Stimulated activated naive CD4-positive, alpha-beta T cell treated with Interleukin-2 at 50 U/mL for 16 hours (primary cell): ENCODE measurements at places on chromosomes 5 and 9.
A peak's percentile ranks its signal among the peaks of the same experiment; 100 is the strongest.

DNA sequence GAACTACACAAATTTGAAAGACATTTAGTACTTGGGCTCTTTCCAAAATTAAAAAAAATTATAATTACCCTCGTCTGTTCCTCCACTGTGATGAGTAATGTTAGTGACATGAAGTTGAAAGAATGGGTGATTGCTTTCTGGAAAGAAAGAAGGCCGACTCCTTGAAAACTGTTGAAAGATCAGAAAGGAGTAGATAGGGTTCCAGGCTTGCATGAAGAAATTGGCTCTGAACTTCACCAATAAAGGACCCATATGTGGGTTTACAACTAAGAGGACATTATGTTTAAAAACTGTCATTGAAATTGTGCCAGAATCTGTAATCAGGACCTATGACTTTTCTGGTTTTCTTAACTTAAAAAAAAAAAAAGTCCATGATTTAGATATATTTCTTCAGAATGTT, 20.7 kb upstream of the MOCS2 start:
- no peak for DNase-seq

DNA sequence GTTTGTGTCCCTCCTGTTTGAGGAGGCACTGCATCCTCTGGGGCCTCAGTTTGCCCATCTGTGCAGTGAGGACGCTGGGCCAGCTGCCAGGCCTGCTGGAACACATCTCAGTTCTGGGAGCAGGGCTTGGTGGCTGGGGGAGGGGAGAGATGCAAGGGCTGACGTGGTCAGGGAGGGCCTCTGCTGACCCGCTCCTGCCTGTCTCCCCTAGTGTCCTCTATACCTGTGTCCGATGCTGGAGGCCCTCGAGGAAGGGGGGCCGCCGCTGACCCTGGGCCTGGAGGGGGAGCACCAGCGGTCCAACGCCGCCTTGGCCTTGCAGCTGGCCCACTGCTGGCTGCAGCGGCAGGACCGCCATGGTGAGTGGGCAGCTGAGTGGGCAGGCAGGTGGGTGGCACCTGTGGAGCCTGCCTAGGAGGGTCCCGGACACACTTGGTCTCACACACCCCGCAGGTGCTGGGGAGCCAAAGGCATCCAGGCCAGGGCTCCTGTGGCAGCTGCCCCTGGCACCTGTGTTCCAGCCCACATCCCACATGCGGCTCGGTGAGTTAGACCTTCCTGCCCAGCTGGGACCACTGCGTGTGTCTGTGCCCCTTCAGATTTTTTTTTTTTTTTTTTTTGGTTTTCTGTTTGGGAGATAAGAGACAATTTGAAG, 5.8 kb downstream of the FPGS start:
- DNase-seq: no peak

DNA sequence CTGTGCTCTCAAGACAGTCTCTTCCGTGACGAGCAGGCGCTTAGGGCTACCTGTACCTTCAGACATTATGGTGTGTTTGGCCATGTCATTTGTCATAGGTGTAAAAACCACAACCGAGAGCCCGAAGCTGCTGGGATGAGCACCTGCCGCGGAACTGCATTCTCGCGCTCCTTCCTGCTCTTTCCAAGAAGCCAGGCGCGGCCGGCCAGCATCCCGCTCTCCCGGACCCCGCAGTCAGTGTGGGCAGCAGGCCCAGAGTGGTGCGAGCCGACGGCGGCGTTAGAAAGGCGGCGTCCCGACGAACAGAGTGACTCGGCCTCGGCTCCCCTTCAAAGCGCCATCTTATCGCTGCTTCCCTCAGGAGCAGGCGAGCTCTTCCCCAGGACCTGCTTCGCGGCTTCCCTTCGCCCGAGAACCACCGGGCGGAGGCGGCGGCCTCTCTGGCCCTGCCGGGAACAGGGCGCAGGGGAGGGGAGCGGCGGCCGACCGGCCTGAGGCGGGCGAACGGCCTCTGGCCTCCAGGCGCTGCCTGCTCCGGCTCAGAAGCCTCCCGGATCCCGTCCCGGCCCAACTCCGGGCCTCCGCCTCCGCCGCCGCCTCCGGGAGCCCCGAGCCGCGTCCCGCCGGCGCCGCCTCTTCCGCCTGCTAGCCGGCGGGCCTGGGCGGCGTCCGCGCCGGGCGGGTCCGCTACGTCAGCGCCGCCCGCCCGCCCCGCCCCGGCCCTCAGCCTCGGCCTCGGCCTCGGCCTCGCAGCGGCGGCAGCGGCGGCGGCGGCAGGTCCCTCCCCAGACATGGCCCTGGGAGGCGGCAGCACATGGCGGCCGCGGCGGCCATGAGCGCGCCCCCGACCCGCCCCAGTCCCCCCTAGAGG, at the start of gene FAM120A:
FAM120A (plus strand) TSS at position 741 of the 871 bp plus-strand sequence. CDS start 231 bp downstream, outside the sequence.
- peak; percentile 74 for DNase-seq

DNA sequence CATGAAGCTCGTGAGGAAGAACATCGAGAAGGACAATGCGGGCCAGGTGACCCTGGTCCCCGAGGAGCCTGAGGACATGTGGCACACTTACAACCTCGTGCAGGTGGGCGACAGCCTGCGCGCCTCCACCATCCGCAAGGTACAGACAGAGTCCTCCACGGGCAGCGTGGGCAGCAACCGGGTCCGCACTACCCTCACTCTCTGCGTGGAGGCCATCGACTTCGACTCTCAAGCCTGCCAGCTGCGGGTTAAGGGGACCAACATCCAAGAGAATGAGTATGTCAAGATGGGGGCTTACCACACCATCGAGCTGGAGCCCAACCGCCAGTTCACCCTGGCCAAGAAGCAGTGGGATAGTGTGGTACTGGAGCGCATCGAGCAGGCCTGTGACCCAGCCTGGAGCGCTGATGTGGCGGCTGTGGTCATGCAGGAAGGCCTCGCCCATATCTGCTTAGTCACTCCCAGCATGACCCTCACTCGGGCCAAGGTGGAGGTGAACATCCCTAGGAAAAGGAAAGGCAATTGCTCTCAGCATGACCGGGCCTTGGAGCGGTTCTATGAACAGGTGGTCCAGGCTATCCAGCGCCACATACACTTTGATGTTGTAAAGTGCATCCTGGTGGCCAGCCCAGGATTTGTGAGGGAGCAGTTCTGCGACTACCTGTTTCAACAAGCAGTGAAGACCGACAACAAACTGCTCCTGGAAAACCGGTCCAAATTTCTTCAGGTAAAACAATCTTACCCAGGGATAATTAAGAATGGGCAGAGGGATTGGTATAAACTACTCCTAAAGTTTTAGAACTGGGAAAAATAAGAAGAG, 12.9 kb downstream of the ITGA1 start:
- peak; percentile 54 for DNase-seq

DNA sequence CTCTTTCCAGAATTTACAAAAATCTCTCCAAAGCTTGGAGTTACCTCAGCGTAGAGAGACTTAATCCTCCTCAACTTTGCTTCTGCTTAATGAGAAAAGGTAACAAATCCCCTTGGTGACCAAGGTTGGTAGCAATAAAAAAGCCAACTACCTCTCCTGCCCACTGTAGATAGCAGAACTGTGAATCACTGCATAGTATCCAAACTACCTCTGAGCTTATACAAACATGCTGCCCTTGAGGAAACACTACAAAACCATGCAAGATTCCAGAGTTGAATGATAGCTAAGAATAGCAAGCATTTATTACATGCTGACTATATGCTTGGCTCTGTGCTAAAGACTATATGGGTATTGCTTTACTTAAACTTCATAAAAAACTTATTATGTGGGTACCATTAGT, 2.8 kb upstream of the ADAMTS12 start:
- DNase-seq: no peak

DNA sequence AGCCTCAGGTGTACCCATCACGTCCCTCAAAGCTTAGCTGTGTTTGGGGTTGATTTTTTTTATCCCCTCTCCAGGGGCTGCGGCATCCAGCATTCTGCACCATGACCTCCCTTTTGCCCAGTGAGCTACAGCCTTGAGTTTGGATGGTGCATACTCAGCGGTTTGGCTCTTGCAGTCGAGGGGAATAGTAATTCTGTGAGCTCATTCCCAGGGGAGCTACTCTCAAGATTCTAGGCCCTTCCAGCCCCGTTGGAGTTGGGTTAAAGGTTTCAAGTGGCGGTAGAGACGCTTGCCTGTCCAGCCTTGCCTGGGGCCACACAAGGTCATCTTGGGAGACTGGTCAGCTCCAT, 102.2 kb upstream of the SPRY4 start:
- no peak for DNase-seq

- no peak for DNase-seq
Measured at GRCh38 chr5:130529511-130530485, 625.5 kb downstream of the CHSY3 start.

DNA sequence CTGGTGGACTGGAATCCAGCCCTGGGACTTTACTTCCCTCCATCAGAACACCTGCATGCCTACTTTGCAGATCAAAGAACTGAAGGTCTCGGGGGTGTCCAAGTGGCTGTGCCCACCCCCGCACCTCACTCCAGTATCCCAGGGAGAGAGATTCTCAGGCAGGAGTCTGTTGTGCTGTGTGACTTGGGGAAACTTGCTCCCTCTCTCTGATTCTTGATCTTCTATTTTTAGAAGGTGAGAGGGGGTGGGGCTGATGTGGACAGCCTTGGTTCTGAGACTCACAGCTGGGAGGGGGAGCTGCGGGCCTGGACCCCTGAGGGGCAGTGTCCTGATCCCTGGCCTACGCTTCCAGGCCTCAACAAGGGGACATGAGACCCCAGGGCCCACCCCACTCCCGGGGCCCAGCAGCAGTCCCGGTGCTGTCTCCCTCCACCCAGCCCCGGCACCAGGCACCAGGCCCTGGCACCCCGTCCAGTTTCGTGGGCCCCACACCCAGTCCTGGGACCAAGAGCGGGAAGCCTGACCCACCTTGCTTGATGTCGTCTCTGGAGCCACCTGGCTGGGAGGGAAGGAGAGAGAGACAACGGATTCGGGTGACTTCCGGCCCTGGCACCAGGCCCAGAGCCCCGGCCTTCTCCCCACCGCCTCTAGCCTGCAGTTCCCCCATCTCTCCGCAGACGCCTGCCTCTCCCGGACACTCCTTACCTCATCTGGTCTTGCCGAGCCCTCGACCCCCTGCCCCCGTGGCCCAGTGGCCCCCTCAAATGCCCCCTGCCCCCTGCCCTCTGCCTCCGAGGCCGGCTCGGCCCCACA, 74.0 kb upstream of the SPTLC1 start:
- no peak for DNase-seq

- DNase-seq: no peak
Measured at GRCh38 chr5:56164376-56164775, 68.8 kb downstream of the ANKRD55 start.

GRCh38 chr5:35182486-35182885, 47.8 kb downstream of the PRLR start:
- no peak for DNase-seq

- no peak for DNase-seq
Measured at GRCh38 chr5:167294882-167295680, 996.4 kb upstream of the WWC1 start.

- no peak for DNase-seq
Measured at GRCh38 chr5:147055850-147056566, 177.5 kb upstream of the PPP2R2B start.

DNA sequence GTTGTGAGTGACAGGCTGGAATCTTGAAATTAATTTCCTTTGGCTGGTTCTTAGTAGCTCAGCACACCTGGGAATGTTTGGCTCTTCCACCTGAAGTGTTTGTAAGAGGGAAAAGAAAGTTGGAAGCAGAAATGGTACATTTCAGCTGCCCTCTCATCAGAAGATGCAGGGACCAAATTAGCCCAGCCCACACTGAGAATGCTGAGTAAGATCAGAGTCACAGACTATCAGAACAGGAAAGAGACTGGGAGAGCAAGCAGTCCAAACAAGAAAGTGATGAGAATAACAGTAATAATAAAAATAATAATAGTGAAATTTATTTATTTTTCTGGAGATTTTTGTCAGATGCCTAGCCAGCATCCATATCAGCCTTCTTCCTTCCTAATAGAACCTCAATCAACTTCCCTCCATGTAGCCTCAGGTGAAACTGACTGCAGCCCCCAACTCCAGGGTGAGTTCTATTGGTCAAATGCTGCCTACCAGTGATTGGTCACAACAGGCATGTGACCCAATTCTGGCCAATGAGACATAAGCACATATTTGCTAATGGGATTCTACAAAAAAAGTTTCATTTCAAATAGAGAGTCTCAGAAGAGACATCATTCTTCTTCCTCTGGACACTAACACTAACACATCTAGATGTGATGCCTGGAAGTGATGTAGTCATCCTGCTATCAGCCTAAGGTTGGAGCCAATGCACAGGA, 31.2 kb upstream of the ADRA1B start:
- DNase-seq: no peak

DNA sequence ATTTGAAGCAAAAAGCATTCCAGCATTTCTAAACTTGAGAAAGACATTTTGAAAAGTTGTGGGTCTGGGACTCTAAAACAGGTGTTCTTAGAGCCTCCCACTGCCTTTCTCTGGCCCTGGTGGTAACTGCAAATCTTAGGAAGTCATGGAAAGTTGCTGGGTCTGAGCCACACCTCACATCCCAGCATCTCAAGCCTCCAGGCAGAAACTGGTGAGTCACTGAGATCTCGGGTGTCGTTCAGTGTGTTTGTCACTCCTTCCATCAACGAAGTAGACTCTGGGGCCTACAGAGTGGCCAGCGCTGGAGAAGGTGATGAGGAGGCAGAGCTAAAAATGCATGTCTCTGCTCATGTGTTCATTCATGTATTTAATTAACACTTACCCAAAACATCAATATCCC, 59.6 kb upstream of the C5orf58 start:
- DNase-seq: no peak

DNA sequence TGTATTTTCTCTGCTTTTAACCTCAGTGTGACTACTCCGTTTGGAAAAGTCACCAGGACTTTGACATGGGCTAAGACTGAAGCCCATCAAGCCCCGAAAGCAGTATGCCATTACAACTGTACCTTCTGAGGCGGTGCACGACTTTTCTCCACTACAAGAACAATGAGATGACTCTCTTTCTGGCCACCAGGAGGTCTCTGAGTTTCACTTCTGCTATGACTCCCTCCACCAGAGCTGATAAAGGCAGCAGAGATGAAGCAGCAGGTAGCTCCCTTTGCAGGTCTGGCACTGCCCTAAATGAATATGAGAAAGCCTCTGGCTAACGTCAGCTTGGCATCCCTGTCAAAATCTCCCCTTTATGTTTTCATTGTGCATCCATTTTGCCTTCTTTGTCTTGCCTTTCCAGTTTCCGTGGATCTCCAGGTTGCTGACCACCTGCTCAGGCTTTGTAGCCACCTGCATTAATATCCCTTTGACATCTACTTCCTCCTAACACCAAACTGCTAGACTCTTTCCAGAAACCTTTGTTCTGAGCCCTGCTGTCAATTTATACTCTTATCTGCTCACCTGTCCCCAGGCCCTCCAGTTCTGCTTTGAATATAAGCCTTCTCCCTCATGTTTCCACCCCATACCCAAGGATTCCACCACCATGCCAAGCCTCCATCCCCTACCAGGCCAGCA, 221.7 kb downstream of the ZNF608 start:
- no peak for DNase-seq

GRCh38 chr5:124812771-124813358, 66.4 kb upstream of the ZNF608 start:
- DNase-seq: no peak
